ENCODE measurements at places on chromosomes 6 and 20.
A peak's percentile ranks its signal among the peaks of the same experiment; 100 is the strongest.

DNA sequence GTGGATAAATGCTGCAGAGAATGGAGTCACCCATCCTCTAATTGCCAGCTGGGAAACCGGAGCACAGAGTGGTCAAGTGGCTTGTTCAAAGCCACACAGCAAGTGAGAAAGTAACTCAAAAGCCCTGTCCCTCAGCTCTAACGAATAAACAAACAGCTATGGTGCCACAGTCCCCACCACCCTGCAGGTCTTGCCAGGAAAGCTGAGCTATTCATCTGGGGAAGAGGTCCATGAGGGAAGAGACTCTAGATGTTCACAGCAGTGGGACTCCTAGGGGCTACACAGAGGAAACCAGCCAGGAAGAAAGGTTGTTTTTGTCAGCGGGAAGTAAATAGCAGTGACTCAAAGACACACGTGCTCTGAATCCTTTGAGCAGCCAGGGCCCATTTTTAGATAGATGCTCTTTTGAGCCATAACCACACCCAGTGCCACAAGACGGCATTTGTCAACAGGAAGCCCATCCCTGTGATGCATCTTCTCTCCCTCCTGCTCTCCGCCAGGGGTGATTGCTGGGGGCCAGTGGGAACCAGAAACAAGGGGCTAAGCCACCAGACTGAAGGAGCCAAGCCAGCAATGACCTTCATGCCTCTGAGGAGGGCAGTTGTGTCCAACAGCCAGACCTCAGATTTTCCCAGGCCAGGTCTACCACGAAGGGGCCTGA is 32.4 kb upstream of the TCP11 start:
- no peak for DNase-seq

- DNase-seq: no peak
Measured at GRCh38 chr20:50048420-50049166, 64.4 kb downstream of the UBE2V1 start.

- no peak for DNase-seq
Measured at GRCh38 chr20:18223409-18223808, 64.9 kb upstream of the ZNF133 start.

DNA sequence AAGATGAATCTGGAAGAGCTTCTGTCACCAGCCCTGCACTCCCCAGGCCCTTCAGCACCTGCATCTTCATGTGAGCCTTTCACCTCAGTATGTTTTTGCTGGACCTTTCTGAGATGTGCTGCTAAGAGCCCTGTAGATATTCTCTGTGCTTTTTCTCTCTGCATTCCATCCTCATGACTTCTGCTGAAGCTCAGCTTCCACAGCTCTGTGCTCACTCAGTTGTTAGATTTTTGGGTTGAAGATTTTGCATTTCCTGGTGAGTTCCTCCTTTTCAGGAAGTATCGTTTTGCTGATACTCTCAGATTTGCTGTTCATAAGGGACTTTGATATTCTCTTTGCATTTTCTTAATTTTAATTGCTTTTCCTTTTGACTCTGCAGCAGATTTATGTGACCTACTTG is 18.3 kb downstream of the KIAA1586 start:
- no peak for DNase-seq

- no peak for DNase-seq
Measured at GRCh38 chr6:160429620-160429895, 81.4 kb downstream of the SLC22A3 start.

- DNase-seq: no peak
Measured at GRCh38 chr6:109484122-109484521, 1.1 kb upstream of the ZBTB24 start.

GRCh38 chr6:107956586-107957307 is 1.3 kb downstream of the SEC63 start:
- DNase-seq: peak; percentile 45

All from fibroblast of the conjunctiva (primary cell).